Naive thymus-derived CD8-positive, alpha-beta T cell (primary cell): ENCODE measurements at places on chromosomes 7 and 10.

DNA sequence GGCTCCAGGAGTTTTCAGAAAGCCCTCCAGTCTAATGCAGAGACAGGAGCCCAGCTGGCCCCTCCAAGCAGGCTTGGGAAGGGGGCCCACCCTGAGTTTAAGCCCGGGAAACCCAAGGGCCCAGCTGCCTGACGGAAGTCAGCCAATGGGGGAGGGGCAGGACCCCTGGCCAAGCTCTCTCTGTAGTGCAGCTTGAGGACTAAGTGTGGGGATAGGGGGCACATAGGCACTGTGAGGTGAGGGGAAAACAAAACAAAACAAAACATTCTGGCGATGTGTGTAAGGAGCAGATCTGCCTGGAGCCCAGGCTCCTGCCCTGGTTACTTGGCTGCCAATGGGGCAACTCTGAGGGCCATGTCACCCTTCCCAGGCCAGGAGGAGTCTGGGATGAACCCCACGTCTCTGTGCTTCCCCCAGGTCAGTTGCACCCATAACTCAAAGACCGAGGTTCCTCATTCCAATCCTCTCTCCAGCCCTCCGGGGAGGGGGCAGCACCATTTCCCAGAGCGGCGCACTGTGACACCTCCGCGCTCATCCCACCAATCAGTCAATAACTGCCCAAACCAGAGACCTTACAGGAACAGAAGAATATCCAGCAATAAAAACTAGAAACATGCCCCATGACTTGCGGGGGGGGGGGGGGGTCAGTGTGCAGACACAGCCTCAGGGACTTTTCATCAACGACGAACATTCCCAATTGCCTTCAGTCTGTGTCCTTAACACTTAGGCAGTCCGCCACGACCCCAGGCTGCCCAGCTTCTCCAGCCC, 1.7 kb downstream of the CXCL12 start:
- no peak for DNase-seq

- DNase-seq = no peak
Measured at GRCh38 chr7:10116511-10116910, 857.2 kb upstream of the PHF14 start.

- DNase-seq = no peak
Measured at GRCh38 chr7:143331179-143331801, 15.4 kb downstream of the CLCN1 start.

- DNase-seq = no peak
Measured at GRCh38 chr10:29798921-29799690, 164.3 kb upstream of the SVIL start.

GRCh38 chr10:8137726-8138125, 83.2 kb downstream of the GATA3 start:
- no peak for DNase-seq

DNA sequence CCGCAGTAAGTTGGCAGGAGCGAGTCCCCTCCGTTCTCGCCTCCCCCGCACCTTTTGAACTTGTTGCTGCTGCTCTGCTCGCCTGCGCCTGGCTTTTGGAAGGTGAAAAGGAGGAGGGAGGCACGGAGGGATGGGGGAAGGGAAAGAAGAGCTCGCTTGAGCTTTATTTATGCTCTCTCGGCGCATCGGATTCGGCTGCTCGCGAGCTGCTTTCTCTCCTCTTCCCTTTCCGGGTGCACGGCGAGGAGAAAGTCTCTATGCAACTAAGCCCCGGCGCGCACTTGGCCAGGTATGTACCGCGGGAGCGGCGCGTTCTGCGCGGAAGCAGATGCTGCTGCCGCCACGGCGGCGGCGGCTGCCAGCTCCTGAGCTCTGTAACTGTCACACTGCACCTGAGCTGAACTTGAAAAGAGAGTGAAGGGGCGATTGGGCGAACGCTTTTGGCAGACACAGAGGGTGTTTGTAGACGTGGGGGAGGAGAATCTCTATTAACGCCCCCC, 551 bp downstream of the KCND2 start:
- DNase-seq = no peak

DNA sequence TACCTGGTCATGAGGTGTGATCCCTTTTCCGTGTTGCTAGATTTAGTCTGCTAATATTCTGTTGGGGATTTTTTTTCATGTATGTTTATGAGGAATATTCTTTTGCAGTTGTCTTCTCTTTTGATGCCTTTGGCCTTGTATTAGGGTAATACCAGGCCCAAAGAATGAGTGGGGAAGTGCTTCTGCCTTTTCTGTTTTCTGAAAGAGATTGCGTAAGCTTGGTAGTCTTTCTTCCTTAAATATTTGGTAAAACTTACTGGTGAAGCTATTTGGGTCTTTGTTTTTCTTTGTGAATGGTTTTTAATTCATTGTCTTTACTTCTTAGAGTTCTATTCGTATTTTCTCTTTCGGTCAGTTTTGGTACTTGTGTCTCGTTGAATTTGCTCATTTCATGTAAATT, 51.1 kb downstream of the SHH start:
- no peak for DNase-seq

- no peak for DNase-seq
Measured at GRCh38 chr10:74787457-74787856, 38.9 kb upstream of the KAT6B start.

DNA sequence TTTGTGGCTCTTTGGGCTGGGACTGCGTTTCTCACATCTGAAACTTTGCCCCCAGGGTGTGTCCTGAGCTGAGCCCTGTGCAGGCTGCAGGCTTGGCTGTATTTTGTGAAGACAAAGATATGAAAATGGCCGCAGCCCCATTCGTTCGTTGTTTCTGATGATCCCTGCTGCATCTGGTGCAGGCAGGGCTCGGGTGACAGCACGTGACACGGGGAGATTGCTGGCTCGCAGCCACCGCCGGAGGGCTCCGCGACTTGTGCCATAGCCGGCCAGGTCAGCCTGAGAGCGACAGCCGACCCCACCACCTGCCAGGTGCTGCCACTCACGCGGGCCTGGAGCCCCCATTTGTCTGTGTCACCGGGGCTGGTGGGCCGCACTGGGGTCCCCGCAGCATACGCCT, 81.3 kb downstream of the ZRANB1 start:
- no peak for DNase-seq

DNA sequence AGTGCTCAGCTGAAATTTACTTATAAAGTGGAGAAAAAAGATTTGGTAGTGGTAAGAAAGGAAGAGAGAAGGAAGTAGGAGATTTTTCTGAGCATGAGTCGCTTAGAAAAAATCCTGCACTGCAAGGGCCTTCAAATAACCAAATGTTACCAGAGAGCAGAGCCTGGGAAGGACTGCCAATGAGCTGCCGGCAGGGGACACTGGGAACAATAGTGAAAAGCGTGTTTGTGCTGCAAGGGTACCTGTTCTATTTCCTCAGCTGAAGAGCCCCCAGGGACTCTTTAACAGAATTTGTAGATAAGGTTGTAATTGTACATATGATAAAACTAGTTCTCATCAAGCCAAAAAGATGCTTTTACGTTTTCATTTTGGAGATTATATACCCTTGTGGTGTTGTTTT, 696.3 kb upstream of the C7orf33 start:
- DNase-seq = no peak

- no peak for DNase-seq
Measured at GRCh38 chr10:43338117-43338516, 33.3 kb upstream of the FXYD4 start.

GRCh38 chr10:97705006-97705670, 8.4 kb upstream of the MARVELD1 start:
- DNase-seq = no peak

- no peak for DNase-seq
Measured at GRCh38 chr7:150403376-150404171, 24.4 kb downstream of the ZNF775 start.

DNA sequence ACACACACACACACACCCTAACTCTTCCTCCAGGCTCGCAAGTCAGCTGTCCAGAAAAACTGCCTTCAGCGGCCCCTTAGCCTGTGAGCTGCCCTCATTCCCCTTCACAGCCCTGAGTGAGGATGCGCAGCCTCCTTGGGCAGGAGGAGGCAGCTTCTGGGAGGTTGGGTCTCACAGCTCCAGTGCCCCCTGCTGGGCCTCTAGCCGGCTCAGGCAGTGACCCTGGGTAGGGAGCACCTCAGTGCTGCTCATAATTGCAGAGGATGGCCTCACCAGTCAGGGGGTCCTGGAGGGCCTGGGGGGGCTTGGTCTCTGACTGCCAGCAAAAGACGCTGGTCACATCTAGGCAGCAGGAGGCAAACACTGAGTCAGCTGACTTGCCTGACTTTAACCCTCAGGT, 43.7 kb downstream of the ZNF273 start:
- DNase-seq = no peak

GRCh38 chr10:110850099-110850498, 21.6 kb upstream of the PDCD4 start:
- no peak for DNase-seq

DNA sequence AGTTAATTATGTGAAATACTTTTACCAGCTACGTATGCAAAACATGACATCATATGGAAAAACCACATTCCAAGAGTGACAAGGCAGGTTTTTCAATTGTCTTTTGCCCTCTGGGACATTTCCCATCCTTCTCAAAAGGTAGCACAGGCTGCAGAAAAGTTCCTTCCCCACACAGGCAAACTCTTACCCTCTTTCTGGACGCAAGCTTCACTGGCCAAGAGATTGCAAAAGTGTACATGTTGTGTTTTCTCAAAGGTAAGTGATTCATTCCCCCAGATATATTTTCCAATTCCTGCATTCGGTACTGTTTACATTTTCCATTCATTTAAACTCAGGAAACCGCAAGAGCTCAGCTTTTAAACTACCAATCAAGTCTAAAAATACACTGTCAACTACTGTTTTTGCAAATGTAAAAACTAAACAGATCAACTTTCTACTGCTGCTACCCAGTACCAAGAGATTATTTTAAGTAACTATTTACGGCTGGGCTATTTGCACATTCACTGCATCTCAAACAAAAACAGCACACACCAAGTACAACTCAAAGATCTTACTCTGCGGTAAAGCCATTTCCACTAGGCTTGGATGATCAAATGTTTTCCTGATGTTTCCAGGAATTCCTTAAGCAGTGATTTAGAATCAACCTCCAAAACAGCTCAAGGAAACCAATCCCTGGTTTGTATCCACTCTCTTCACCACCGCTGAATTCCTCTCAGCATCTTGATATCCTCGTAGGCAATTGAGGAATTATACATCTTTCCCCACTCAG, 233.6 kb upstream of the CCDC6 start:
- DNase-seq = no peak

- DNase-seq = no peak
Measured at GRCh38 chr10:35364808-35365207, 28.5 kb downstream of the CCNY start.

- no peak for DNase-seq
Measured at GRCh38 chr10:43132867-43133787, 5.1 kb upstream of the CSGALNACT2 start.

DNA sequence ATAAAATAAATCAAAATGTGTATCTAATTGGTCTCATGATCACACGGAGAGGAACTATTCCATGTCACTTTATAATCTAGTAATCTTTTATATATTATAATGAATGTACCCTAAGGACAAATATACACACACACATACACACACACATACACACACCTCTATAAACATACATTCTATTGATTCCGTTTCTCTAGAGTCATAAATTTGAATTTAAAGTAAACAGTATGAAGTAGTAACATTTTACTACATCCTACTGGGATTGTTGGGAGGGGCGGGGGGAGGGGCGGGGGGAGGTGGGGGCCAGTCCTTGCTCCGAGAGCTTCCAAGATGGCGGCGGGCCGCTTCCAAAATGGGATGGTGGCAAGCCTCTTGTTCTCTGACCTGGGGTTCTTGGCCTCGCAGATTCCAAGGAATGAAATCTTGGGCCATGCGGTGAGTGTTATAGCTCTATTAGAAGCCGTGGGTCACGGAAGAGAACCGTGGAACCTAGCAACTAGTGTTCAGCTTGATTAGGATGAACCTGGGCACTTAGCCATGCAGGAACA, 143.2 kb downstream of the REEP3 start:
- no peak for DNase-seq

DNA sequence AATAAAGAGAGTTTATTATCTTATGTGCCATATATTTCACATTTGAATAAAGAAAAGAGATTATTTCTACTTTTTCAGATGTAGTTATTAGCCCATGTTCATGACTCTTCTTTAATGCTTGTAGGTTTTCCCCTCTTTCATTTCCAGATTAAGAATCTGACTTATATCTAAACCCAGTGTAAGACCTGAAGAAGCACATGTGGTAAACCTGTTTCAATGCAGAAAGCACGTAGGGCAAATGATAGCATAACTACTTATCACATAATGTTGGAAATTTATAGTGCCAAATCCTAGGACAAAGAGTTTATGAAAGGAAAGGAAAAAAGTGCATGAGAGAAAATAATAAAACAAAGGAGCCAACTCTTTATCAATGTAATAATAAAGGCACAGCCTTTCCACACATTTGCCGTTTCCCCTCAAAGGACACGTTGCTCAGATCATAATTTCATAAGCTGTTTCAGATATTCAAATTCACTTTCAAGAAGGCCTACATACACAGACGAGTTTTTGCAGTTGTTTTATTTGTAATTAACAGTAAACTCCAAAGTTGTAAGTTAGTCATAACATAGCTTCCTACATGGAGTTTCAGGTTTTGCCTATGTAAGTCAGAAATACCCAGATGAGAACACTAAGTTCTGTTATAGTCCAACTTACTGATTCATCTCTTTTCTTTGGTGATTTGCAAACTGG, 88.8 kb upstream of the MDFIC start:
- DNase-seq = no peak

DNA sequence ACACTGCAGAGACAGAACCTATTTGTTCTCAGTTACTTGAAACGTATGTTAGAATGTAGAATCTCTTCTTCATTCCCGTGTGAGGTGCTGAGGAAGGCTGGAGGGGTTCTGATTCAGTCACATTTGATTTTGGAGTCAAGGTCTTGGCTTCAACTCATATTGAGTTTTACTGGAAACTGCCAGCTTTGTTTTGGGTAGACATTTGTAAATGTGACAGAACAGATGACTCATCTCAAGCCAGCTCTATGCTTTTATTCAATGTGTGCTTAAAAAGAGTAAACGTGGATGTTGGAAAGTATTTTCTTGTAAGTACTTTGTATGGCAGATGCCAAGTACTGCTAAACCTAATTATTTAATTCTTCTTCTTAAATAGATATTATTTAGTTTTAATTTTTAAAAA, 780.8 kb upstream of the C7orf33 start:
- no peak for DNase-seq

- DNase-seq = peak; percentile 38
Measured at GRCh38 chr7:158049271-158049670, 538.4 kb downstream of the PTPRN2 start.

- no peak for DNase-seq
Measured at GRCh38 chr7:128454808-128455542, 703 bp upstream of the HILPDA start.

GRCh38 chr7:16071246-16071857, 350.0 kb downstream of the CRPPA start:
- DNase-seq = no peak

- peak; percentile 1 for DNase-seq
Measured at GRCh38 chr7:136405931-136406777, 429.0 kb upstream of the MTPN start.
